Left renal pelvis (tissue), 4 donors: ENCODE measurements at places on chromosomes 7 and 10.

DNA sequence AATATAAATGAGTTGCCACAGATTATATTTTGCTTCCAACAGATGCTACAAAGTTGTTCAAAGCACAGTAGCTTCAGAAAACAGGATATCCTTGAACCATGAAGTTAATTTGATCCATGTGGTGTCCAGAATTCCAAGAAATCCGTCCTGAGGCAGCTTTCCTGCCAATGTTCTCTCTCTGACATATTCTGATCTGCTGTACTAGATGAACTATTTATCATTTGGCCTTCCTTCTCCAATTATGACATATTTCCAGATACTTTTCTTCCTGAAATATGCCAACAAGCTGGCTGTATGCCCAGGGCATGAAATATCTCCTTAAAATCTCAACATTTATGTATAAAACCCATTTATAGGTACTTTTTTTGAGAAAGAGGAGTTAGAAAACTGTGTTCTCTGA is 141.1 kb downstream of the SPAG6 start:
- DNase-seq, result no peak

- DNase-seq, result no peak
Observed at GRCh38 chr10:36187380-36188079, 545.4 kb upstream of the FZD8 start.

DNA sequence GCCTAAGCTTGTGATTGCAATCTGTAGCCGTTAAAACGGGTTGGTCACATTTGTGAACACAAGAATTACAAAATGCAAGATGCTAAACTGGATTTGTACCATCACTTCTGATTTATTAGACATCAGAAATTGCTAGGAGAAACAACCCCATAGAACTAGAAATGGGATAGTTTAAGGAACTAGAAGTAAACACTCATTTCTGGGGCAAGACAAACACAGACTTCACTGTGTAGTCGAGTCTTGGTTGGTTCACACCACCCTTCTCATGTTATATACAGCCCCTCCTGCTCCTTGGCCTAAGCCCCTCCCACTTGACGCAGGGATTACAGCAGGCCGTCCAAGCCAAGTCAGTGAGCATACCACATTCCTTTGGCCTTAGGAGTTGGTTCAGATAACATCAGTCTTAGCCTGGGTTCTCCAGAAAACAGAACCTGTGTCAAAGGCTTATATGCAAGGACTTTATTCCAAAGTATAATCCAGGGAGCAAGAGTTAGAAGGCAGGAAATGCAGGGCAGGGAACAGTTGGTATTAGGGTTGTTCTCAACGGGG is 2.0 kb upstream of the NRAP start:
- DNase-seq, result no peak

GRCh38 chr10:33681595-33681994 is 347.1 kb upstream of the NRP1 start:
- no peak for DNase-seq

DNA sequence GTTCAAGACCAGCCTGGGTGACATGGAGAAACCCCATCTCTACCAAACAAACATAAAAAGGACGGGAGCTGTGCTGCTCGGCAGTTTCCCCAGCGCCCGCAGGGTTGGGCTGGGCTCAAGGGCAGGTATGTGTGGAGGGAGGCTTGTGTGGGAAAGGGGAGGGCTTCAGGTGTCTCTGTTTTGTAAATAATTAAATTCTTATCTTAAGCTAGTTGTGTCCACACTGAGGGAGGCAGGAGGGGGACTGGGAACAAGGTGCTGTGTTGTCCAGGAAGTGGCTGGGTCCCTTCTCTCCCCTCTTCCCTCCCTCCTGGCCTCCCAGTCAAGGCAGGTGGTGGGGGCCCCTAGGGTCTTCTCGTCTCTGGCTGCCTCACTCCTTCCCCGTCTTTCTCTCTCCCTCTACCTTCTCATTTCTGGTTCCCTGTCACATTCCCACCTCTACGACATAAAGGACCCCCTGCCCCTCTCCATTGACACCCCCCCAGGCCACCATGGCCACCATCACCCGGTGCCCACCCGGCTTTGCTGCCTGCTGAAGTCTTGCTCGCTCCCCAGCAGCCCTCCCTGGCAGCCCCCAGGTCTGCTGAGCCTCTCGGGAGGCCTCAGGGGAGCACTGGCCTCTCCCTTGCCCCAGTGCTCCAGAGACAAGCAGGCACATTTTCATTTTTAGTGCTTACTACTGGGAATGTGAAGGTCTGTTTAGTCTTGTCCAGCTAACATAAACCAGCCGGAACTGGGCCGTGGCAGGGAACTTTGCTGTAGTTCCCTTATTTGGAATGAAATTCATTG is 19.3 kb downstream of the NEURL1 start:
- DNase-seq, result no peak

- DNase-seq, result no peak
Observed at GRCh38 chr7:78412216-78412858, 613.8 kb downstream of the PHTF2 start.

DNA sequence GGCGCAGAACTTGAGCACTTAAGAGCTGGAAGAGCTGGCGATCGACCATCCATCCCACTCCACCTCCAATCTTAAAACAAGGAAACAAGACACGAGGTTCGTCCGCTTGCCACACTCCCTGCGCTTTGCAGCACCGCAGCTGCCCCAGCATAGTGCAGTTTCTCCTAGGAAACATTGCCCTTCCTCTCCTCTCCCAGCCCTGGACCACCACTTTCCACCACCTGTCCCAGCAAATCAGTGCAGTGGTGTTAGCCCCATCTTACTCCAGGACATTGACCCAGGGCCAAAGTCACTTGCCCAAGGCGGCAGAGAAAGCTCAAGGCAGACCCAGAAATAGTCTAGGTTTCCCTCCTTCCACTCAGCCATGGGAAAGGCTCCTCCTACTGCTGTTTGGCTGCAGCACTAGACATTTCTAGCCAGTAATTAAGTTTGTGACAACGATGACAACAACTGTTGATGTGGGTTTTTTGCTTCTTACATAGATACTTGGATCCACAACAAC is 1.5 kb upstream of the PARD3 start:
- DNase-seq, result no peak

GRCh38 chr10:132408367-132408781 is 11.4 kb downstream of the PWWP2B start:
- DNase-seq, result no peak

DNA sequence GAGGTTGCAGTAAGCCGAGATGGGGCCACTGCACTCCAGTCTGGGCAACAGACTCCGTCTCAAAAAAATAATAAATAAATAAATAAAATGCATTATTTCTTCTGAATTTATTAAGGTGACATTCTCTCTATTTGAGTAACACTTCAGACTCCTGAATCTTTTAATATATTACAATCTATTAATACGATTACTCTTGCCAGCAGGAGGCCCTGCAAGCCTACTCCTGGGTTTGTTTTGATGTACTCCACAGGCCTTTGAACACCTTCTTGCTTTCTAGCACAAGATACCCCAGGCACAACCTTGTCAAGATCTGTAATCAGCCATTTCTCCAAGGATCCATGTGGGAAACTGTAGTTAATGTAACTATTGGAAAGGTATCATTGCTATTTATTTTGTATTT is 63.5 kb downstream of the COBL start:
- DNase-seq, result no peak

DNA sequence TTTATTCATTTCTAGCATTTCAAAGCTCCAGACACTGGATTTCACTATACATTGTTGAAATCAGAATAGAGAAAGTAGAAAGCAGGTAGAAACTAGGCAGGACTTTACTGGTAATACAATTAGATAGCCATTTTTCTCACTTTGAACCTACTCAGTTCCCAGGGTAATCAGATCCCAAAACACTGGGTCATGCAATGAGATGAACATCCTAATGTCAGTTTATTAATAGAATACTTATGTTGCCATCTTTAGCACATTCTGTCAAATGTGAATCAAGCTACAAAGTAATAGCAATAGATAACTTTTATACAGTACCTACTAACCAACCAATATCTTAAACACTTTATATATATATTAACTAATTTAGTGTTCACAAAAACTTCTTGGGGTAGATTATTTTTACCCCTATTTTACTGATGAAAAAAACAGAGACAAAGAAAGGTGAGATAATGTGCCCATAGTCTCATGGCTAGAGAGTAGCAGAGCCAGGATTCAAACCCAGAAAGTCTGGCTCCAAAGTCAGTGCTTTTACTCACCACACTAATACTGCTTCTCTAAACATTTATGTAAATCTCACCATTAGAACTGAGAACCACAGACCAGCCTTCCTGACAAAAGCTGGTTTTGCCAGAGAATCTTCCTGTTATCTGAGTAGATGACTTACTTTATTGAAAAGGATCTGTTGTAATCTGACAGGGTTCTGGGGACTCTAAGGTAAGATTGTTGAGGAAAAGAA is 153.8 kb upstream of the KAT6B start:
- DNase-seq, result no peak

GRCh38 chr10:9010931-9011670 is 956.6 kb downstream of the GATA3 start:
- no peak for DNase-seq

DNA sequence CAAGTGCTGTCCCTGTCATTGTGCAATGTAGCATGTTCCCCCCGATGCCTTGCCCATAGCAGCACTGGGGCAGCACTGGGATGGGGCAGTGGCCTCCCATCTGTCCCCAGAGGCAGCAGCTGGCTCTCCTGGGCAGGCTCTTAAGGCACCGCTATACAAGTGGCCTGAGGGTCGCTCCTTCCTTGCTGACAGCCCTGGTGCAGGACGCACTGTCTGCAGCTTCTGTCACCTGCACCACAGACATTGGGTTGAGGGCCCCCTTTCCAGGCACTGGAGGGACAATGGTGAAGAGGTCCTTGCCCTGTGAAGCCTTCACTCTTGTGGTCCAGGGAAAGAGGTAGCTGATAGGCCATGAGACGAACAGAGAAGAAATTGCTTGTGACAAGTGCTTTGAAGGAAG is 10.6 kb downstream of the CPSF4 start:
- DNase-seq, result no peak

- no peak for DNase-seq
Observed at GRCh38 chr10:20298417-20298816, 482.2 kb downstream of the PLXDC2 start.

DNA sequence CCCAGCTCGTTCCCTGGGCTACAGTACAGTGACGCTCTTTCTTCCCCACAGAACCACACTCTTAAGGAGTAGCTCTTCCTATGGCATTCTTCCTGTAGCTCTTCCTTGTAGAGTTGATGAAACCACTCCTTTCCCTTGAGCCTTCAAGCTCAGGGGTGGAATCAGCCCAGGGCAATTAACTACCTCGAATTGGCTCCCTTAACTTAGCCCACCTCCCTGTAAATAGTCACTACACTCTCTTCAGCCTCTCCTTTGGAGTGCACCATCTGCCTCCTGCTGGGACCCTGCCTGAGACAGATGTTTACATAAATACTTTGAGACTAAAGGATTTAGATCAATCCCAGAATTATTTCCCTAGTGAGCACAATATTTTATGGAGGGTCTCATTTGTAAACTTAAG is 537.8 kb upstream of the AUTS2 start:
- no peak for DNase-seq

GRCh38 chr7:122166740-122167139 is 22.7 kb upstream of the AASS start:
- no peak for DNase-seq

GRCh38 chr10:63240807-63241206 is 107.7 kb downstream of the NRBF2 start:
- no peak for DNase-seq

DNA sequence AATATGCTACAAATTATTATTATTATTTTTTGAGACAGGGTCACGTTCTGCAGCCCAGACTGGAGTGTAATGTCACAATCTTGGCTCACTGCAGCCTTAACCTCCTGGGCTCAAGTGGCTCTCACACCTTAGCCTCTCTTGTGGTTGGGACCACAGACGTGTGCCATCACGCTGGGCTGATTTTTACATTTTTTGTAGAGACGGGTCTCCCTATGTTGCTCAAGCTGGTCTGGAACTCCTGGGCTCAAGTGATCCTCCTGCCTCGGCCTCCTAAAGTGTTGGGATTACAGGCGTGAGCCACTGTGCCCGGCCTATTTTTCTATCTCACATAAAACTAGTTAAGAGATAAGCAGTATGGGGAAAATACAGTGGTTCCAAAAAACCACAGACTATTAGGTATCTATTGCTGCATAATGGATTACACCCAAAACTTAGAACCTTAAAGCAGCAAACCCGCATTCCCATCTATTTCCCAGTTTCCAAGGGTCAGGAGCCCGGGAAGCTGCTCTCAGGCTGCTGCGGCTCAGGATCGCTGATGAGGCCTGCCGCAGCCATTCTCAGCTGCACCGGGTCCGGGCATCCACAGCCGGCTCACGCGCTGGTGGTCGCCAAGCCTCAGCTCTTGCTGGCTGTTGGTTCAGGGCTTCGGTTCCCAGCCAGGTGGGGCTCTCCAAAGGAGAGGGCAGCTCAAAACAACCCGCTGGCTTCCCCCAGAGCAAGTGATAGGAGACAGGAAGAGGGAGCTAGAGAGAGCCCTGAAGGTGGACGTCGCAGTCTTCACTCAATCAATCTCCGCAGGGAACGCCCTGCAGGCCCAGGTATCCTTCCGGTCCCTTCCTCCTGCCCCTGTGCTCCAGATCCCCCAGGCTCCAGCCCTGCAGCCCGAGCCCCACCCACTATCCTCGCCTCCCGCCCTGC is 128.2 kb downstream of the UBE2H start:
- DNase-seq, result no peak

GRCh38 chr10:26367771-26368170 is 70.4 kb upstream of the APBB1IP start:
- DNase-seq, result peak; percentile 57

- DNase-seq, result no peak
Observed at GRCh38 chr10:118045837-118046394, 825 bp downstream of the RAB11FIP2 start.

DNA sequence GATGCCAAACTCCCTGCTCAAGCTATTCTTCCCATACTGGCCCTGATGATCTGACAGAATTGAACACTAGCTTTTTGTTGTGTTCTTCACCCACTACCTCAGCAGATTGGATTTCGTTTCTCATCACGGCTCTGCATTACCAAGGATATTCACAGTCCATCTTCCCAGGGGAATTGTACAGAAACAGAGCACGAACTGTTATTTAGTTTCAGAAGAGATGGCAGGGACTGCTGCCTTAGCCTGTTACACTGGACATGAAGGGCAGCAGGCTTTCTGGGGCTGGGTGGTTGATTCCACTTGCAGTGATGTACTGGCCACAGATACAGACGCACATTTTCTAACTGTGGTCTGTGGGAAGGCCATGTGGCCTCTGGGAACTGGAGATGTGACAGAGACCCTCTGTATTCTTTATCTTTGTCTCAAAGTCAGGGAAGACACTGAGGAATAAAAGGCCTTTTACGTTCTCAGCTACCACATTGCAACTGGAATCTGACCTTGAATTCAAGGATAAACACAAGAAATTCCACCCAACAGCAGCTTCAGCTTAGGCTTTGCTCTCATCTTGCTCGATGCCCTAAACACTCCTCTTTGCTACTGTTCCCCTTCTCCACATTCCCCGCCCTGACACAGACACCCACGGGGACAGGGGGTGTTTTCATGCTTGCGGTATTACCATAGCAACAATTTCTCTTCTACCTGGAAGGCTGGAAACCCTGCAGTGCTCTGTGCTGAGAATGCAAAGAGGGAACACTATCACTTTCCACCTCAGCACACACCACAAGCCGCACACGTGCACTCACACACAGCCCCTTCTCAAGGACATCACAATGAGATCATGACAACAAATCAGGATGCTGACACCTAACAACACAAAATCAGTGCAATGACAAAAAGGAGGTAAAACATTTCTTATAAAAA is 81.7 kb downstream of the RNF216 start:
- DNase-seq, result no peak
